Stimulated activated CD8-positive, alpha-beta memory T cell treated with anti-CD3 and anti-CD28 coated beads, Interleukin-4, amount 100 ng/mL, for 1 hour (primary cell): ENCODE measurements at places on chromosomes 11 and 22.

DNA sequence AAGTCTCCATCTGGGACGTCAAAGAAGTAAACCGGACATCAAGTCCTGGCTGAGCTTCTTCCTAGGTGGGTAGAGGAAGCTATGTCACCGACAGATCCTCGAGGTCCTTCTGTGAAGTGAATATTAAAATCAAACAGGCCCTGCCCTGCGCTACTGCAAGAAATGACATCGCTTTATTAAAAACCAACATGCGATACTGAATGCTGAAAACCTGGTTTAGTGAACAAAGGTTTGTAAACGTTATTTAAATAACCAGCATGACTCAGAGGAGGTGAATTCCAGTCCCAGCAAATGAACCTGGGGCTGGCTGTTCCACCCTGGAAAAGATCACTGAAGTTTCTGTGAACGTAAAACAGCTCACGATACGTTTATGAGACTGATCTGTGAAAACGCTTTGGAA is 645 bp downstream of the RTCB start:
- no peak for DNase-seq

- no peak for DNase-seq
Measured at GRCh38 chr11:131998020-131998419, 627.6 kb downstream of the NTM start.

DNA sequence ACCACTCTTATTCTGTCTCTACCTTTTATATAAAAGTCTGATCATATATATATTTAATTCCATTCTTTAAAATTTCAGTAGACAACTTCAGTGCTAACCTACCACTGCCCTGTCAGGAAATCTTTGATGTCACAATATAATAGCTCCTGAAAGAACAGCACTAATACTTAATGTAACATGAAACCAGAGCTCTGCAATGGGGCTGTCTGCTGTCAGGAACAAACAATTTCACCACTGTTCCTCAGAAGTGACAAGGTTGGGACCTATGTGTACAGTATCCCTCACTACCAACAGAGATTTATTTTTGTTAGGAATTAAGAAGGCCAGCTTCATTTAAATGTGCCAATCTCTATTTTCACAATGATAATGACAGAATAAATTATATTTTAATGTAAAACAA is 165.5 kb upstream of the C11orf58 start:
- no peak for DNase-seq

GRCh38 chr11:108871152-108871551 is 206.3 kb downstream of the DDX10 start:
- DNase-seq: no peak

DNA sequence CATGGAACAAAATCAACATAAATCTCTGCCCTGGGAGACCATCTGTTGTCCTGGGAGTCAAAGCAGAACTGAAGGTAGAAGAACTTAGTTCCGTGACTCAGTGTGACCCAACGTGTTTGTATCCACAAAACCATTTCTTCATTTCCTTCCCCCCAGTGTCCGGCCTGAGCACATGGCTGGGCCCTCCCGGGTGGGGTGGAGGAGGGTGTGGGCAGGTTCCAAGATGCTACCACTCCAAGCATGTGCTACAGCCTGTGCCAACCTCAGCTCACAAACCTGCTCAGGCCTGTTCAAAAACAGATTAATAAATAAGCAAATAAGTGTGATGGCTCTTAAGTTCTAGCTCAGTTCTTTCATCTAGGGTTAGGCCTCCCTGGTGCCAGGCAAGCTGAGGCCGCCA is 55.3 kb downstream of the SHANK2 start:
- no peak for DNase-seq

DNA sequence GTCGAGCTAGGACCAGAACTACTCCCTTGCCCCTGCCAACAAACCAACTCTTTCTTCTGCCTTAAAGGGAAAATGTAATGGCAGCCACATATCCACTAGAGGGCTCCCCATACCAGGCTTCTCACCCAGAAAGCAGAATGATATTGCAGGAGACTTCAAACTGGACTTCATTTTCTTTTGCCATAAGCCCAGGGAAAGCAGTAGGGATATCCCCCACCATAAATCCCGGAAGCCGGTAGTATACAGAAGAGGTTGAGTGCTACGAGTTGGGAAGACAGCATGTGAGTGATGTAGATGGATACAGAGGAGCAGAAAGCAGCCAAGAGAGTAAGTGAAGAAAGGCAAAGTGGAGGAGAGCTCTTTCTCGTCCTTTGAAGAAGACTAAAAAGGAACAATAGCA is 12.1 kb downstream of the PLAAT5 start:
- peak; percentile 7 for DNase-seq

DNA sequence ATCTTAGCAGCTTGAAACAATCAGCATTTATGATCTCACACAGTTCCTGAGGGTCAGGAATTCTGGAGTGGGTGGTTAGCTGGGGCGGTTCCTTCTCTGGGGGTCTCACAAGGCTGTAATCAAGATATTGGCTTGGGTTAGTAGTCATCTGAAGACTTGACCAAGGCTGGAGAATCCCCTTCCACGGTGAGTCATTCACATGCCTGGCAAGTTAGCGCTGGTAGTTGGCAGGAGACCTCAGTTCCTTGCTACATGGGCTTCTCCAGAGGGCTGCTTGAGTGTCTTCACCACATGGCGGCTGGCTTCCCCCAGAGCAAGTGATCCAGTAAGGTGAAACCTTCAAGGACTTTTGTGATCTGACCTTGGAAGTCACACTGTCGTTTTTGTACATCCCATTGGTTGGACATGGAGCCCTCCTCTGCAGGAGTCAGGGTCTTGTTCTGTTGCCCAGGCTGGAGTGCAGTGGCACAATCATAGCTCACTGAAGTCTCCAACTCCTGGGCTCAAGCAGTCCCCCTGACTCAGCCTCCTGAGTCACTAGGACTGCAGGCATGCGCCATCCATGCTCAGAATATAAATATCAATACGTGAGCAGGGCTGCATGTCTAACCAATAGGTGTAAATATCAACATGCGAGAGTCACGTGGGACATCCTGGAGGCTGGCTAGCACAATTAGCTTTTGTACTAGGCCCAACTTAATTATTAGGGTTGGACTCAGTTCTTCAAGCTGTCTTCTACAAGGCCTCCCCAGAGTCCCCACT is 7.2 kb upstream of the NIPSNAP1 start:
- DNase-seq: no peak

GRCh38 chr11:77090373-77091111 is 12.1 kb upstream of the OMP start:
- DNase-seq: no peak

- no peak for DNase-seq
Measured at GRCh38 chr11:111840143-111840542, 31.2 kb downstream of the ALG9 start.

GRCh38 chr11:119885861-119886567 is 157.0 kb upstream of the NECTIN1 start:
- no peak for DNase-seq

- DNase-seq: no peak
Measured at GRCh38 chr11:558503-558902, 2.0 kb downstream of the LMNTD2 start.

GRCh38 chr11:114090225-114090910 is 30.9 kb downstream of the ZBTB16 start:
- DNase-seq: no peak

GRCh38 chr11:70771099-70771885 is 373.0 kb downstream of the CTTN start:
- no peak for DNase-seq

DNA sequence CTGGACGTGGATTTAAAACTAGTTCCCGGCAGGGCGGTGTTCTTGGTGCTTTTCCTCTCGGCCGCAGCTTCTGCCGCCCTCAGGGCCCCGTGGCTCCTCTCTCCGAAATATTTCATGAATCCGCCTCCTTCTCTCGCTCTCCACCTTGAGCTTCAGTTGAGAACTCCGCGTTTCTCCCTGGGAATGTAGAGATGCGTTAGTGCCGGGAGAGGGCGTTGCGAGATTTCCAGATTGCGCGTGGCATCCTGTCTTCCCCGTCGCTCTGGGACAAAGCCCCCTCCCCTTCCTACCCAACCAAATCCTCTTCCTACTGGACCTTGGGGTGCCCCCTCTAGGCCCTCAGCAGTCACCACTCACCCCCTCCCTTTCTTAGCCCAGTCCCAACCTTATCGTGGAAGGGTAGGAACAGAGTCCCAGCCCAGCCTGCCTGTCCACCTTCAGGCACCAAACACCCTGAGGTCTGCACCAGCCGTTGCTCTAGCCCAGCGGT is 15.5 kb upstream of the RAC2 start:
- no peak for DNase-seq

- peak; percentile 74 for DNase-seq
Measured at GRCh38 chr11:123741159-123742030, at the start of gene ZNF202. ZNF202 (minus strand) TSS chr11:123741660; CDS start chr11:123730888, 10,772 bp downstream.

DNA sequence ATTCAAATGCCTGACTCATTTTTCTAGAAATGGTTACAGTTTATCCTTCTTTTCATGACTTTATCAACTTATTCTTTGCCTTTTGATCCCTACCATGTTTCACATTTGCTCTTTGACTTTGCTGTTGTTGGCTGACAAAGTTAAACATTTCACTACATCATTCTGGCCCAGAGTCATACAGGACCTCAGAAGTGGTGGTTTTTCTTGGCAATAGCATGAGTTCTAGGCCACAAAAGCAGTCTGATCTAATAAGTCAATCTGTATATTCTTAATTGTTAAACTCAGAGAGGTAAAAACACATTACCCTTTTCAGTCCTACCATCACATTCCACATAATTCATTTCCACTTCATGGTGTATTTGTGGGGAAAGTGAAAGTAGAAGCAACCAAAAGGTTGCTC is 763.2 kb upstream of the TENM4 start:
- DNase-seq: no peak

DNA sequence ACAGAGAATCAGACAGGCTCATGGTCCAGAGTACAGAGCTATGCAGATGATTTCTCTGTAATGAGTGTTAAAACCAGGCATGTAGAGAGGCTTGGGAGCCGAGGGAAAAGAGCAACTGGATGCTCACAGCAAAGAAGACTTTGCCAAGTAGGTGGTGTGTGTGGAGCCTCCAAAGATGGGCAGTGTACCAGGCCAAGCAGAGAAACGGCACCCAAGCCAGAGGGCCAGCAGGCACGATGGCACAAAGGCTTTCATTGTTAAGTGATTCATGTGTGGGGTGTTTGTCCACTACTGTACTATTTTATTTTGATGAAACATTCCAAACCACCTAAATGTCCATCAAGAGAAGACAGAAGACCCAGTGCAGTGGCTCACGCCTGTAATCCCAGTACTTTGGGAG is 11.1 kb downstream of the RANGAP1 start:
- DNase-seq: no peak

DNA sequence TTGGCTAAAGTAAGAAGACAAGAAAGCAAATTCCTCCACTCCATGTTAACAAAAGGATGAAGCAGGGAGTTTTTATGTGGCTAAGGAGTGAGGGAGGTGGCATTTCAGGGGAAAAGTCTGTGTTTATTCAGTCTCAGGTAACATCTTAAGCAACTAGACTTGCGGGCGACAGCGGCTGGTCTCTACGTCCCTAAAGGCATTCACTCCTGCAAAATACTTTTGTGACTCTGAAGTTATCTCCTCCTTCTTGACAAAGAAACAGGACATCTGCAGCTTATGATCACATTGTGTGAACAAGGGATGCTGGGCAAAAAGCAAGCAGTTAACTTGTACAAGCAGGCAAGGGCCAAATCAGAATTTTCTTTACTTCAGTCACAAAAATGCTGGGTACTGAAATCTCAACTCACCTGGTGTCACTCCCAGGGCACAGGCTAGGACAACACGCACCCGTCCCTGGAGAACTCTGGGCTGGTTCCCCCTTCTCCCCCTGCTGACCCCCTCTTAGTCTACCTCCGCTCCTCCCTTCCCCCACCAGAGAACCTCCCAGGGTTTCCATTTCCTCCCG is 38.3 kb downstream of the IGLL5 start:
- DNase-seq: no peak

- no peak for DNase-seq
Measured at GRCh38 chr11:101917226-101917625, 904 bp upstream of the ANGPTL5 start.

DNA sequence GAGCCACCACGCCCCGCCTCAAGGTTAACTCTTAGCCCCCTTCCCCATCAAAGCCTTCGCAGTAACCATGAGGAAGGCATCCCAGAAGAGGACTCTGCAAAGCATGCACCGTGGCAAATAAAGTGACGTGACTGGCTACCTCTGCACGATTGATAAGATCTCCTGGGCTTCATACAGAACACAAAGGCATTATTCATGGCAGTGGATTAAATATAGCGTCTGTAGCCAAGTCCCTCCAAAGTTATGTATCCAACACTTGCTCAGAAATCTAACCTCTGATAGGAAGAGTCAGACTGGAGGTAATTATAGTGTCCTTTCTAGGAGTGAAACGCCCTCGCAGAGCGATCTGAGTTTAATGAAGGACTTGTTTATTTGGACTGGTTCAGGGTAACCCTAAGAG is 22.4 kb downstream of the CPT1A start:
- no peak for DNase-seq

- DNase-seq: no peak
Measured at GRCh38 chr11:36411202-36411640, 98.9 kb downstream of the TRAF6 start.

DNA sequence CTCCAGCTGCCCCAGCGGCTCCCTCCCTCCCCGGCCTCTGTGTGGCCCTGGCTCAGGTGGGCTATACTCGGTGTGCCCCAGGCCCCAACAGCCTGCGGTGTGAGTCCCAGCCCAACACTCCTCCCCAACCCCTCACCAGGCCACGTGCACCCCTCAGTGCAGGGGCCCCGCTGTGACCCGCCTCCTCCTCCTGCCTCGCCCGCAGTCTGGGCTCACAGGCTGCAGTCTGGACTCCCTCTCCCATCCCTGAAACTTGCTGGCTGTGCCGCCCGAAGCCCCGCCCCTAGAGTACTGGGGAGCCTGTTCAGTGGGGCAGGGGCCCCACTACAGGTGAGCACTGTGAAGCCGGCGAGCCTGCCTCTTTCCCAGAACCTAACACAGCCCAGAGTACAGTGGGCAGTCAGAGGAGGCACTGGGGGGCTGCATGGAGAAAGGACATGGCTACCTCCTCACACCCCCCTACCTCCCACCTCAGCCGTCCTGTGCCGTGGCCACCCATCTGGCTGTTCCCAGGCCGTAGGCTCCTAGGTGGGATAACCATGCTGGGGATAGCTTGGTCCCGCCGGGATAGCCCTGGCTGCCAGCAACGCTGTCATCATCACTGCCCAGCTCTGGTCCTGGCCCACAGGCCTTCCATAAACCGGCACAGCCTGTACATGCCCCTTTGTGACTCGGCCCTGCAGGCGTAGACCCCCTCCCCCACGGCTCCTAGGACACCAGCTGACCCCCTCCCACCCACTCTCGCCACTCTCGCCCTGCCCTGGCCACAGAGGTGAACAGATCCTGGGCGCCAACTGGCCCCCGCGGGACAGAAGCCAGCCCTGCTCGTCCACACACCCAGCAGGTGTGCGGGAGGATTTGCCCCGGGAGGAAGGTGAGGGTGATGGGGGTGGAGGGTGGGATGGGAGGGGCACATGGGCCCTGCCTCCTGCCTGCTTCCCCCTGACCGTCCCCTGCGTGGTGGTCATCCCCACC is 29.7 kb downstream of the CELSR1 start:
- no peak for DNase-seq
